ENCODE measurements at places on chromosomes 6 and 20.

DNA sequence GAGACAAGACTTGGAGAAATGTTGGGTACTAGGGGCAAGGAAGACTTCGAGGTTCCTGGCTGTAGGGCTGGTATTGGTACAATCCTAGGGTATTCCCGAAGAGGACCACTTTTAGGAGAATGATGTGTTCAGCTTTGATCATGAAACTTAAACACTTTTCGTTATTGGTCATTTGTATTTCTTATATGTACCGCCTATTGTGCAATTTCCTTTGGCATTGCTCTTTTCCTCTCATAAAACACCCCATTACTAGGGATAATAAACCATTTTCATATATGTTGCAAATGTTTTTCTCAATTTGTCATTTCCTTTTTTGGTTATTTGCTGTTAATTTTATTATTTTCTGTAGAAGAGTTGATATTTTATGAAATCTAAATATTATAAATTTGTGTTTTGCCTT lies 18.9 kb upstream of the ARFGEF3 start:
- no peak for DNase-seq

DNA sequence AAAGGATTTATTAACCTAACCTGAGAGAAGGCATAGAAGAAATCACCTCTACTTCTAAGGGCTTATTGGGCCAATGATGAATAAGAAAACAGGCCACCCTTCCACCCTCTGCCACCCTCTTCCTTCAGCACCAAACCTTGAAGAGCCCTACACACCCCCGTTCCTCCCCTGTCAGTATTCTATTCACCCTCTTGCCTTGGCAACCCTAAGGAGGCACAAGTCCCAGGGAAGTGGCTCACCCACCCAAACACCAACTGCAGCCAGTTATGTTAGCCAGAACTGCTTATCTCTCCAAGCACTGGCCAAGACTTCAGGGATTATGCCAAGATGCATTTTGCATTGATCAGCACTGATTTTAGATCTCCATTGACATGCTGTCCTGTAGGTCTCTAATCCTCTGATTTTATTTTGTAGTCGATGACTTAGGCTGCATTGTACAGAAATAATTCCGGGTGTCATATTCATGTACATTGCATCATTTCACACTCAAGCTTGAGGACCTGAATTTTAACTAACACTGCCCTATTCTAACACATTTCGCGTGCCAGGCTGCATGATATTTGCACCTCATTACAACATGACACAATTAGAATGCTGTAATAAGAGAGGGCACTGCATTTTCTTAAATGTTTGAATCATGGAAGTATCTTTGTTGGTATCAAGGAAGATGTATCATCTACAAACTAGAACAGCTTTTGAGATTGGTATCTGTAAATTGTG lies 15.7 kb downstream of the CNKSR3 start:
- DNase-seq, result no peak

- DNase-seq, result no peak
Measured at GRCh38 chr6:11738234-11738633, 40.4 kb downstream of the ADTRP start.

GRCh38 chr6:34182751-34183531 lies 37.1 kb upstream of the GRM4 start:
- DNase-seq, result no peak

DNA sequence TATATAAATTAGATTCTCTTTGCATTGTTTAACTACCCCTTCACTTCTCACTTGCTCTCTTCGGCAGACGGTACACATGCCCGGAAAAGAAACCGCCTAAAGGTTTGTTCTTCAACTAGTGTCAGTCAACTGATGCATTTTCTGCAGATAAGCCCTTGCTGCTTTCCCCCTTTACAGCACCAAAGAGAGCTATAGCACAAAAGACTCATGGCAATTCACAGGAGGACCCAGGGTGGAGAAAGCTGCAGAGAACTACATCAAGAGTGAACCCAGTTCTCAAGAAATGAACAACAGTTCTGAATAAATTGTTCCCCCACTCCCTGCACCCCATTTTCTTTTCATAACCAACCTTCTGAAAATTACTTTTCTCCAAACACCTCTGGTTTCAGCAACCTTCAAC lies 8.9 kb downstream of the CD164 start:
- DNase-seq, result no peak

DNA sequence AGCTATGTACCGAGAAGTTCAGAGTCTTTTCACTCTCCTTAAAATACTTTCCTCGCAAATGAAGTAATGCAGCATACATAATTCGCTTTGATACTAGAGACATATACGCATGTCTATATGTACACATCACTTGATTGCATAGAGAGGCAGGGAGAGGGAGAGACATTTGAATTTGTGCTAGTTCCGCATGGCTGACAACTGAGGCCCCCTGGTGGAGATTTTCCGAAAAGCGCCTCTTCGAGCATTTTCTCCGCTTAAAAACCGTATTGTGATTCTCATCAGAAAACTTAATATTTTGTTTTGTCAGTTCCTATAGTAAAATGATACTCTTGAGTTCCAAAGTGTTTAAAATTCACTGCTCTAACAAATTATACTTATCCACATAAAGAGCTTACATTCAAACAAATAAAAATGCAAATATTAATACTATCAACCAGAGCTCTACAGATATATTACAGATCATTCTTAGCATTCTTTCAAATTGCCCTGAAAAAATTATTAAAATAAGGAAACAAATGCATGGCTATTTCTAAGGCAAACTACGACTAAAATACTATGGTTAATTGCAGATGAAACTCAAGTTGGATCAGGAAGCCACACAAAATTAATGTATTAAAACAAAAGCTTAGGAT lies 637 bp downstream of the MYLK4 start:
- peak; percentile 36 for DNase-seq

- peak; percentile 47 for DNase-seq
Measured at GRCh38 chr20:15515691-15516090, 1057.6 kb downstream of the KIF16B start.

DNA sequence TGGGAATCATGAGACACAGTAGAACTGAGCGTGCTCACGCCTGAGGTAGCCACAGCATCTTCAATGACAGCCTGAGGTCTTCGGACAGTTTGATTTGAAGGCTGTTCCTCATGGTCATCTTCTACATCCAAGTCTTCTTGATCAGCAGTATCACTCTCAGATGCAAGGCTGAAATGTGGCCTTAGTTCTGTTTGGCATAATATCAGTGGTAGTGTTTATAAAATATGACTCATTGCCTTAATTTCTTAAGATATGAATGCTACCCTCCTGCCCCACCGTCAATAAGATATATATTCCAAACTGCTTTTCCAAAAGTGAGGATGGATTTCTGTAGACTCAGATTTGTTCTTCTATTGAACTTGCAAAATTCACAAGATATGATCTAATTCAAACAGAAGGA lies 17.5 kb upstream of the MAP7 start:
- DNase-seq, result no peak

- DNase-seq, result no peak
Measured at GRCh38 chr20:57835074-57835452, 125.2 kb upstream of the PMEPA1 start.

DNA sequence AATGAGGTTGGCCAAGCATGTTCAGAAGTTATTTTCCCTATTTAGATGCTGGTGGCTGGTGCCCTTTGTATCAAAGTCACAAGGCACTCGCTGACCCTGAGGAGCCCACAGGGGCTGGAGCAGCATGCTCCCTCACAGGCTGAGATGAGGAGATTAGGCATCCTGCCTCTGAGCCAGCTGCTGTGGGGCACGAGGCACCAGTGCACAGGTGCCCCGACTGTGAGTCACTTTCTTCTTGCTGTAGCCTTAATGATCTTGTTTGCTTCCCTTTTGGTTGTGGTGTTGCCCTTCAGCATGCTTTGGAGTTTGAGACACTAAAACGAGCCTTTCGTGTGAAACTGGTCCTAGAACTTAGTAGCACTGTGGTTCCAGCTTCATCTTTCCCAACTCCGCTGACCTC lies 4.3 kb downstream of the PSMG4 start:
- DNase-seq, result no peak

DNA sequence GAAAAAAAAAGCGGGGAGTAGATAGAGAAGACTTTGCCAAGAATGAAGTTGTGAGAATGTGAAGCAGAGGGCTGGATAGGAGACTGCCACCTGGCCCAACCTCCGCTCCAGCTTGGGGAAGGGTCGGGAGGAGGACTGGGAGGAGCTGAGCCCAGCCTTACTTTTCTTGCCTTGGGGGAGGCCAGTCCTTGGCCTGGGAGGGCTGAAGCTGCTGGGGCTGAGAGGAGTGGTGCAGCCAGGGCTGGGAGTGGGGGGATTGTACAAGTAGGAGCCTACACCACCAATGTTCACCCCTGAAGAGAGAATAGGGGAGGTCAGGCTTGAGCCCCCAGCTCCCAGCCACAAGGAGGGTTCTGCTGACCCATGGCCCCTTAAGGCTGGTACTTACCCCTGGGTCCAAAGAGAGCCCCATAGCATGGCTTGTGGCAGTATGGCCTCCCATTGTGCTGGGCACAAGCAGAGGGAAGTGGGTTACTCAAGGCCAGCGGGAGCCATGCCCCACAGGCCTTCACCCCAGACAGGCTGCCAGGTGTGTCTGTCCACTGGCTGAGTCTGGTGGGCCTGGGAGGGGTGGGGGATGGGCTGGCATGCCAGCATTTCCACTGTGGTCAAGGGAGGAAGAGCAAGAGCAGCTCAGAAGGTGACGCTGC lies 1.1 kb downstream of the CRIP3 start:
- DNase-seq, result no peak

- no peak for DNase-seq
Measured at GRCh38 chr20:49400904-49401303, 81.6 kb downstream of the KCNB1 start.

GRCh38 chr6:144804246-144804790 lies 519.2 kb downstream of the UTRN start:
- no peak for DNase-seq

- DNase-seq, result no peak
Measured at GRCh38 chr6:34074064-34074742, 71.7 kb downstream of the GRM4 start.

- no peak for DNase-seq
Measured at GRCh38 chr6:31622684-31623091, 2.2 kb downstream of the PRRC2A start.

- DNase-seq, result no peak
Measured at GRCh38 chr6:32627831-32628230, 9.4 kb upstream of the HLA-DQA1 start.

GRCh38 chr6:137767911-137768690 lies 99.0 kb upstream of the TNFAIP3 start:
- DNase-seq, result no peak

GRCh38 chr6:165231581-165232561 lies 77.5 kb downstream of the C6orf118 start:
- no peak for DNase-seq

DNA sequence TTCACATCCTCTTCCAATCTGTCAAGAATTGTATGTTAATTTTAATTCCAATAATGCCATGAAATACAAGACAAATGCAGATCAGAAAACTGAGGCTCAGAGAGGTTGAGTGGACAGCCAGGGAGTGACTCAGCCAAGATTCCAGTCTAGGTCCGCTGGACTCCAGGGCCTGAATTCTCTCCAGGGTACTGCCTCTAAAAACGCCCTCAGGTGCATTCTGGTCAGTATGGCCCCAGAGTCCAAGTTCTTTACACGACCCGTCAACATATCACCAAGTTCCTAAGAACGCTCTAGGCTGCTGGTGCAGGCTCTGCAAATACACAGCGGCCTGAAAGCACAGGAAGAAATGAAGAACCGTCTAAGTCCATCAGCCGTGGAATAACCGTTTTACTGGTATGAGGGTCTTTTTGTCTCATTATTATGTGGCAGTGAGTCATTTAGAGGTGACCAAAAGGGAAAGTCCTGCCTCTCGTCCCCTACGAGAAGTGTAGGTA lies 709 bp upstream of the ASXL1 start:
- no peak for DNase-seq

DNA sequence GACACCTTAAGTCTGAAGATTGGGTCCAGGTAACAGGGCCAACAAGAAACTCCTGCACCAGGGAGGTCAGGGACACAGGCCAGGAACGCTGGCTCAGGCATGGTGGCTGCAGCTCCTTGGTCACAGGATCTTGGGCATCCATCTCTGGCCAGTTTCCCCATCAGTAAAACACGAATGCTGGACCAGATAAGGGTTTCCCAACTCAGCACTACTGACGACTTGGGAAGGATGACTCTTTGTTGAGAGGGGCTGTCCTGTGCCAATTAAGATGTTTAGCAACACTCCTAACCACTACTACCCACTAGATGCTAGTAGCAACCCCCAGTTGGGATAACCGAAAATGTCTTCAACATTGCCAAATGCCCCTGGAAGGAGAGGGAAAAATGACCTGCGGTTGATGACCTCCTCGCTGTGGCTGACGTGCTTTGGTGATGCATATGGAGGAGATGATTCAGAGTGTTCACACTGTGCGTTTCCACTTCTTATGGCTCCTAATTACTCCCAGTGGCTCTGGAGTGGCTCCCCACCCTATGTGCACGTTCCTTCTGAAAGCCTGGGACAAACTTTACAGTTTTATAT lies 261.9 kb downstream of the CDH26 start:
- no peak for DNase-seq

DNA sequence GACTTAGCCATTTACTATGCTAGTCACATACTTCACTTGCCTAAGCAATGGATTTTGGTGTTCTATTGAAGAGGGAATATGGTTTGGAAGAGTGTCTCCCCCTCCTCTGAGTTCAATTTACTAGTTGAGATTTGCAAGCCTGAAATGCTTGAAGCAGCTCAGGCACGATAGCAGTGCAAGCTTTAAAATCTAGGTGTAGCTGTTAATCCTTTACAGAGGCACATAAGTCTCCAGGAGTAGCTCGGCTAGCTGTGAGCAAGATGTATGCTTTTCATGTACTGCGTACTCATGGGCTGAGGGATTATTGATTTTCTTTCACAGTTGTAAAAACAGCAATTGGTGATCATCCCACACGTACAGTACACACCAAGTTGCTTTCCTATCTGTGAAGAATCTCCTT lies 726 bp downstream of the FLRT3 start:
- DNase-seq, result peak; percentile 29

DNA sequence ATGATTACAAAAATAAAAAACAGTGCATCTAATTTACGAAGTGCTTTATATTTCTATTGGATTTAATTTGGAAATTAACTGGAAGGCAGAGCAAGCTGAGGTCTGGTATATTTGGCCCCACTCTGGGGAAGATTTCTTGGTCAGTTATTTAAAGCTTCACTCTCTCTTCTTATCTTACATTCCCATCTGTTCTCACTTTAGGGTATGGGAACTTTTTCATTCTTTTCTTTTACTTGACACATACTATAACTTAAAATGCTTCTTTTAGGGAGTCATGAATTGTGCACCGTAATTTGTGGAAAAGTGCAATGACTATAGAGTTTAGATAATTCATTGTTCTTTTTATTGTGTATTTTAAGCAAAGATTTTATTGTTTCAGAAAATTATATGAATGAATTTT lies 170.4 kb downstream of the BCKDHB start:
- no peak for DNase-seq

- DNase-seq, result peak; percentile 54
Measured at GRCh38 chr6:141123049-141123448, 1009.7 kb upstream of the GJE1 start.

DNA sequence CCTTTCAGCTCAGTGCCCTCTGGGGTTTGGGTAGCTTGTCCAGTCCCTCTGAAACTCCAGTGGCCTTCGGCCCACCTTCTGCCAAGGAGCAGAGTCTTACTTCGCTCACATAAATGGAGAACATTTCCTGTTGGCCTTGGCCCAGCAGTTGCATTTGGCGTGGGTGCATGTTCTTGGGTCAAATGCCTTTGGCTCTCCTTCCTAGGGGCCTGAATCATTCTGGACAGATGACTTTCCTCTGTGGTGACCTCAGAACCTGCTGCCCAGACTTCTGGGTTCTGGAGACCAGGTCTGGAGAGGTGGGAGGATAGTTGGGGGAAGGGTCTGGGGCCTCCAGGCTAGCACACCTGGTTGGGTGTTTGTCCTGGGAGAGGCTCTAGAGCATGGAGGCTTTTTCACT lies 29.3 kb downstream of the BCAS4 start:
- no peak for DNase-seq

- no peak for DNase-seq
Measured at GRCh38 chr6:130527173-130527572, 161.4 kb downstream of the TMEM200A start.

Data from NCI-H446 (cell line).